ENCODE measurements at places on chromosomes 1 and 21.

- DNase-seq: no peak
Observed at GRCh38 chr1:4969556-4970129, 315.2 kb downstream of the AJAP1 start.

- DNase-seq: no peak
Observed at GRCh38 chr1:236269439-236269838, 12.3 kb downstream of the ERO1B start.

- DNase-seq: no peak
Observed at GRCh38 chr1:205472737-205473441, 17.0 kb upstream of the BLACAT1 start.

- no peak for DNase-seq
Observed at GRCh38 chr1:3708791-3709190, 43.5 kb upstream of the CCDC27 start.

DNA sequence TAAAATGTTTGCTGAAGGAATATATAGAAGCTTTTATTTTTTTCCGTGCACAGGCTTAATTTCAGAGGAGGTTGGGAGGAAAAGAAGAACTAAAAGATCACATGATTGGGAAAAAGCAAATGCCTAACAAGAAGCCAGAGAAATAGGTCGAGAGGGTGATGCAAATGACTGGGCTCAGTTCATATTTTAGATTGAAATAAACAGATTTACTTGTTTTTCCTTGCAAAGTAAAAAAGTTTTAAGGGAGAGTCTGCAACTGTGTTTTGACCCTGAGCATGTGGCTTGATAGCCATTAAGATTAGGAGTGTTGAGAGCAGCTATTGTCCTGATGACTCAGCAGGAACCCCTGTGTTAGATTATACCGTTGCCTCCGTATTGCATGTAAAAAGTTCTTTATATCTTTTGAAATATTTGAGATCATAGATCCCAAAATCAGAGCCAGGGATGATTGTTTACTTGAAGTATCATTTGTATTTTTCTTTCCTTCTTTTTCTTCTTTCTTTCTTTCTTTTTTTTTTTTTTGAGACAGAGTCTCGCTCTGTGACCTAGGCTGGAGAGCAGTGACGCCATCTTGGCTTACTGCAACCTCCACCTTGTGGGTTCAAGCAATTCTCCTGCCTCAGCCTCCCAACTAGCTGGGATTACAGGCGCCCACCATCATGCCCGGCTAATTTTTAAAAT lies 20.2 kb downstream of the CLIC4 start:
- DNase-seq: no peak

GRCh38 chr1:156439036-156439776 lies 61.4 kb downstream of the MEF2D start:
- DNase-seq: no peak
